Astrocyte of the cerebellum (primary cell): ENCODE measurements at places on chromosomes 7 and 10.

DNA sequence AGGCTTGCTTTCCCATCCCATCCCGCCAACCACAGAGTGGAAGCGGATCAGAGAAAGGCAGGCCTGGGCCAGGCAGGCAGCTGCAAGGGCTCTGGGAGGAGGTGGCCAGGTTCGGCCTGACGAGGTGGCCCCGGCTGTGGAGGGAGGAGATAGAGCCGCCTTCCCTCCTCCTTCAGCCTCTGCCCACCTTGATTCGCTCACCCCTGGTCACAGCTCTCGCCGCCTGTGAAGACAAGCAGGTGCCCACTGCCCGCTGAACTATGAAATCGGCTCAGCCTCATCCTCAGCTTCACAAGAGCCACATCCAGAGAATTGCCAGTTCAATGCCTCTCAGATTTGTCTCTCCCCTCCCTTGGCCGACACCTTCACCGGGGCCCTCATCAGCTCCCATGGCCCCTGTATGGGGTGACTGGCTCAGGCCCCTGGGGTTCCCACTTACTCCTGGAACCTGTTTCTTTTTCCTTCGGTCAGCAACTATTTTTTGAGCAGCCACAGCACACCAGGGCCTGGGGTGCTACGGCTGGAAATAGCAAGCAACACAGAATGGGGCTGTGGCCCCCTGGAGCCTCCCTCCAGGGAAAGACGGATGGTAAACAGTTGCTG is 80.0 kb upstream of the CHST15 start:
- no peak for DNase-seq

DNA sequence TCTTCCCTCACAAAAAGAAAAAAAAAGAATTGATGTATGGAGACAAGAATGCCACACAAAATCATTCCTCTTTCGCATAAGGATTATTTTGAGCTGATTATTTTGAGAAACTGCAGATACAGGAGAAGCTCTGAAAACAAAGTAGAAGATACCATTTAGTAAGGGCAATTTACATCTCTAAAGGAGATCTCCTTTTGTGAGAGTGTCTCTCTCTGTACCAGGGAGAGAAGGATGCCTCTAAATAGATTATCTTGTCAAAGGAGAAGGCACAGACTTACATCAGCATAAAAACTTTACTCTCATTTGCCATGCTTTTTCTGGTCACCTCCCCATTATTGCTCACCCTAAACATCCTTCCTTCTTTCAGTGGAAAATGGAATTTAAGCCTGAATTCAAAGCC is 747.9 kb upstream of the COBL start:
- no peak for DNase-seq

DNA sequence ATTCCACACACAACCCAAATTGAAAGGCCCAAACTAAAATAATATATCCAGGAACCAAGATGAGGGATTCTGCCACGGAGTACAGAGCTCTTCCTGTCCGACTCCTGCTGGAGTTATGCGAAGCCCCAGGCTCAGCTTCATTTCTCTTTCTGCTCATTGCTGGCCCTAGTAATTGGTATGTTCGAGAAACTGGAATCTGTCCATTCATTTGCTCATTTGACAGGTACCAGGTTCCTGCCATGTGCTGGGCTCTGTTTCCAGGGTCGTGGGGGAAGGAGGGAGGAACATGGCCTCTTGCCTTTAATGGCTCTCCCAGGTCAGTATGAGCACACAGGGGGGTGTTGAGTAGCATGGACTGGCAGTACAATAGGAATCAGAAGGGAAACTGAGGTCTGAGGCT is 179.2 kb upstream of the SHH start:
- no peak for DNase-seq

GRCh38 chr7:47442605-47442865 is 139.4 kb downstream of the TNS3 start:
- no peak for DNase-seq

GRCh38 chr10:36542493-36542892 is 582.9 kb upstream of the ANKRD30A start:
- DNase-seq = no peak

DNA sequence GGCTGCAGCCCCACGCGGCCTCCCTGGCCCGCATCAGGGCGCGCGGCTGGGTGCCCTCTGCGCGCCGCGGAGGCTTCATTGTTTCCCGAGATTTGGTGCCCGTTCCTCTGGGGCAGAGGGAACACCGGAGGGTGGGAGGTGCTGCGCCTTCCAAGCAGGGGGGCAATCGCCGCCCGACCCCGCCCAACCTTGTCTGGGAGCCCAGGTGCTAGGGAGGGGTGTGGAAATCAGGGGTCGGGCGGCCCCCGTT is 1.0 kb upstream of the NRP1 start:
- no peak for DNase-seq

DNA sequence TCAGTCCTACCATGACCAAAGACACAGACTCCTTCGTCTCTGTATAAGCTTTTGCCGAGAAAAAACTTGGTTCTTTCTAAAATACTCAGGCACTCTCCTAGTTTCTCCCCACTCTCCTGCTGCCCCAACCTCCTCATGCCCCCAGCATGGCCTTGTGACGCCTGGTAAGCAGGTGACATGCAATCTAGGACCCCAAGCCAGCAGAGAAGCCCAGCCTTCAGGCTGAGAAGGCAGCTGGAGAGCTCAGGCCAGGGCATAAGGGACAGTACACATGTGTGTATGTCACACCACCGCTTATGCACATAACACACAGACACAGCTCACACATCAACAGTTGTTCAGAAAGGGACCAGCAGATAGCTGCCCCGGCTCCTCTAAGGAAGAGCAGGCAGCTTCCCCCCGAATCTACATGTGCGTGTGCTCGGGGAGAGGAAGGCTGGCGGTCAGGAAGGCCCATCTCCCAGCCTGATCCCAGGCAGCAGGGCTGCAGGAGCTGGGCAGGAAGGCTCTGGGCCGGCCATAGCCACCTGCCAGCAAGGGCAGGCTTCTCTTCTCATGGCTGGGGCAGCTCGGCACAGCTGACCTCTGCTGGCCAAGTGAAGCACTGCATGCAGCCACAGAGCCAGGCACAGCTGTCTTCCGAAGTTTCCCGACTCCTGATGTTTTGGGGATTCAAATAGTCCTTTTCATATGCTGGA is 8.5 kb downstream of the DDX56 start:
- peak; percentile 13 for DNase-seq

- no peak for DNase-seq
Observed at GRCh38 chr7:78487464-78487863, 688.9 kb downstream of the PHTF2 start.

DNA sequence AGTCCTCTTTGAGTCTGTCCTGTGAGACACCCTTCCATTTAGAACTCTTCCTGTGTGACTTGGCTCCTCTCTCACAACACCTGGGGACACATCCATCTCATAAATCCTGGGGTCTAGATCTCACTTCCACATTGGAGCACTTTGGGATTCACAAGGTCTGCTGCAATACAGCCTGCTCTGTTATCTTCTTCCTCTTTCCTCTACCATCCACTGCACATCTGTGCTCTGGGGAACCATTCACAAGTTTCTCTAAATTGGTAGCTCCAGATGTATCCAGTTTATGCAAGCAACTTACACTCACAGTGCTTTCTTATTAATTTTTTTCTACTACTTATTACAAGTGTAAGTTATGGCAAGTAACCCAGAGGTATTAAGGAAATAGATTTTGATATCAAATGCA is 5.5 kb upstream of the FIGNL1 start:
- DNase-seq = no peak

GRCh38 chr10:93501650-93502049 is 5.2 kb downstream of the CEP55 start:
- DNase-seq = no peak
